ENCODE measurements at places on chromosomes 1 and 21.

DNA sequence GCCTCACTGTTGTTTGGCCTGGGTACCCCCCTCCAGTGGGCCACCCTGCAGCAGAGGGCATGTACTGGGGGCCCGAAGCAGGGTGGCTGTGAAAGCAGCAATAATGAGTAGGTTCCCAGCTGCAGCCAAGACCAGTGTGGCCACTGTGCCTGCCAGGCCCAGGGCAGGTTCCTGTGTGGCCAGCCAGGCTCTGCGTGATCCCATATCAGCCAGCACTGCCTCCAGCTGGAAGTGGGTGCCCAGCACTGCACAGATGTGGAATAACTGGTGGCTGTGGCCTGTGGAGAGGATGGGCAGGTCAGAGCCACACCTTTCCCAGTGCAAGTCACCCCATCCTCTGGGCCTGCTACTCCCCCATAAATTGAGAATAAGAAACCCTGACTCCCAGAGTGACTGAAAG, 2.1 kb downstream of the BGLAP start:
- DNase-seq, result no peak

GRCh38 chr1:41620365-41621169, 136.1 kb upstream of the EDN2 start:
- DNase-seq, result no peak

DNA sequence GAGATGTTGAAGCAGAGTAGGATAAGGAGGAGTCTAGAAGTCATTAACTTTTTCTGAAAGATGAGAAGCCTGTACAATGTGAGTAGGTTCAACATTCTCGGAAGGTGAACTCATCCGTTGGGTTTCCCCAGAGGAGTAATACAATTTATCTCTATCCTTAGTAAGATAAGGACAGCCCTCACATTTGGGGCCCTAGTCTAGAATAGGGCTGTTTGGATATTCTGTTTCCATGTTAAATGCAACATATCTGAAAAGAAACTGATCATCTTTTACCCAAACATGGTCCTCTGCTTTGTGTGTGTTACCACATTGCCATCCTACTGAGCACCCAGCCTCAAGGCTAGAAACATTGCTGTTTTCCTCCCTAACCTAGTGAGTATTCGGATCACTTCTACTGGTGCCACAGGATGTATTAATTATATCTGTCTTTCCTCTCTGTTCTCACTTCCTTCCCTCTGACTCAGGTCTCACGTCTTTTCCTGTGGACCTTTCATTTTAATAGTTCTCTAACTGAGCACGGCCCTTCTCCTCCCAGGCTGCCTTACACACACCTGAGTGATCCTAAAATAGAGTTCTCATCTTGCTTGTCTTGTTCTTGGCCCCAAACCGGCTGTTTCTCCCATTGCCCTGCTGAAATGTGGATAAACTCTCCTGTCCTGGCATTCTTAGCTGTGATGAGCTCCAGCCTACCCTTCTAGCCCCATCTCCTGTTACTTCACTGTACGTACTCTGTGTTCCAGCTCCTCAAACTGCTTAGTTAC, 91.7 kb downstream of the CDC14A start:
- DNase-seq, result no peak

DNA sequence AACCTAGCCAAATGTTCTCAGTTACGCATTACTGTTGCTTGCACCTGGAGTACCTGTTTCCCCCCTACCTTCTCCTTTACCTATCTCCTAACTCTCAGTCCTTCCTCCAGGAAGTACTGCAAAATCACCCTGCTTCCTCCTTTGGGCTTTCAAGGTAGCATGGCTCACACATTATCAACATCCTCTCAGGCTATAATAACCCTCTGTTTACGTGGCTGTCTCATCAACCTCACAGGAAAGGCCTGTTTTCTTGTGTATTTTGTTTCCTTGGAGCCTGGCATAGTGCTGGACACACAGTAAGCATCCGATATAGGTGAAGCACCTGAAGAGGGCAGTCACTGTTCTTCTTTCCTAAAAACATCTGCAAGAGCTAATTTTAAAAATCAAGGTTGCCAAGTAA, 32.7 kb upstream of the ANGPTL7 start:
- no peak for DNase-seq

All from ovary (tissue), 10 donors.